Activated CD8-positive, alpha-beta memory T cell treated with anti-CD3 and anti-CD28 coated beads, Interleukin-2, amount 10 ng/mL, durations not matched to agents 7 days and 5 days (primary cell): ENCODE measurements at places on chromosomes 1 and 21. TPM values are rescaled to one million over a fixed set of nuclear protein-coding genes. Genes with fewer than 3 reads are reported as not detected.

DNA sequence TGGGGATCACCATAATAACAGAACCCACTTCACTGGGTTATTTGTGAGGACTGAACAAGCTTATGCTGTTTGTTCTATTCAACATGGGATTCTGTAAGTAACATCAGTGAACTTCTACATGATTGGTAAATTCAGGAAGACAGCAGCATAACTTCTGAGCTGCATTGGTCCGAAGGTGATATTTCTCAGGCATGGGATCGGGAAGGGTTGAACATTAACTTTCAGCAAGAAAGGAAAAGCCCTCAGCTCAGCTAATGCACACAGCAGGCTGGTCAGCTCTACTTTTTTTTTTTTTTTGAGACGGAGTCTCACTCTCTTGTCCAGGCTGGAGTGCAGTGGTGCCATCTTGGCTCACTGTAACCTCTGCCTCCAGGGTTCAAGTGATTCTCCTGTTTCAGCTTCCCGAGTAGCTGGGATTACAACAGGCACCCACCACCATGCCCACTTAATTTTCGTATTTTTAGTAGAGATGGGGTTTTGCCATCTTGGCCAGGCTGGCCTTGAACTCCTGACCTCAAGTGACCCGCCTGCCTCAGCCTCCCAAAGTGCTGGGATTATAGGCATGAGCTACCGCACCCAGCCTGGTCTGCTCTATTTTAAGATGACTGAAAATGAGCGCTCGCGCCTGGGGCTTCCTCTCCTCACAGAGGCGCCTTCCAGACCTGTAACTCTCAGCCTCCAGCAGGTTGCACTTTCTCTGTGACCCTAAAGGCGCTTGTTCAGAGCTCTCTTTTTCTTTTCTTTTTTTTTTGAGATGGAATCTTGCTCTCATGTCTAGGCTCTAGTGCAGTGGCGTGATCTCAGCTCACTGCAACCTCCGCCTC is 42.2 kb downstream of the ECE1 start:
- H3K4me1 ChIP-seq, result no peaks in the 10 kb centered on the region
- H3K36me3 ChIP-seq, result peaks cover 30% of the 10 kb centered on the region
- H3K4me3 ChIP-seq, result no peak overlapping the region
- no peaks in the 10 kb centered on the region for H3K27me3 ChIP-seq
- DNase-seq, result no peak
- H3K27ac ChIP-seq, result no peak overlapping the region

- no peaks in the 10 kb centered on the region for H3K27me3 ChIP-seq
- no peak overlapping the region for H3K27ac ChIP-seq
- no peak for DNase-seq
- H3K36me3 ChIP-seq, result no peaks in the 10 kb centered on the region
Observed at GRCh38 chr1:164682570-164682969, 123.6 kb downstream of the PBX1 start.

DNA sequence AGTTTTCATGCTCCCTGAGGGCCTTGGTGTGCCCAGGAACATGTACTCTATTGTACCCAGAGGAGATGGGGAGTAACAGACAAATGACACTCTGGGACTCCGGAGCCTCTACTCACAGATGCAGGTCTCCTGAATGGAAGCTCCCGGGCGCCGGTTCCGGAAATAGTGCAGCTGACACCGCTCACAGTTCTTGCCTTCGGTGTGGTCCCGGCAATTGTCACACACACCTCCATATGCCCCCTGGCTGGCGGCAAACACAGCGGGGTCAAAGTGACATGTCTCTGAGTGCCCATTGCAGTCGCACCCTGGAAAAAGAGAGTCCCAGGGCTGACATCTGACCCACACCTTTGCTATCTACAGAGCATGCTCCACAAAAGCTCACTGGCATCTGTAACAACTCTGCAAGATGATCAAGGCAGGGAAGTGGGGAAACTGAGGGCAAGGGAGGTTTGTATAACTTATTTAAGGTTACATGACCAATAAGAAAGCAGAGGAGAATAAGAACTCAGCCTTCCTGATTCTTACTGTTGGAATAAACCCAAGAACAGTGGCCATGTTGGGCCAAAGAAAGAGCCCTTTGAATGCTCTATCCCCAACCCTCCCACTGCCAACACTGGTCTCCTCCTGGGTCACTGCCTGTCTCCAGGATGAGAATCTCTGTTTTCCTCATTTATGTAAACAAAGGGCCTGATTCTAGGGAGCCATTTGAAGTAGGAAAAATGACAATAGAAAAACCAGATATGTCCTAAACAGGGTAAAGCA is 22.4 kb downstream of the LAMB3 start:
- no peak for DNase-seq
- H3K27ac ChIP-seq, result no peak overlapping the region
- no peaks in the 10 kb centered on the region for H3K36me3 ChIP-seq
- H3K27me3 ChIP-seq, result no peaks in the 10 kb centered on the region
- peaks cover 2% of the 10 kb centered on the region for H3K4me1 ChIP-seq
- no peak overlapping the region for H3K4me3 ChIP-seq

DNA sequence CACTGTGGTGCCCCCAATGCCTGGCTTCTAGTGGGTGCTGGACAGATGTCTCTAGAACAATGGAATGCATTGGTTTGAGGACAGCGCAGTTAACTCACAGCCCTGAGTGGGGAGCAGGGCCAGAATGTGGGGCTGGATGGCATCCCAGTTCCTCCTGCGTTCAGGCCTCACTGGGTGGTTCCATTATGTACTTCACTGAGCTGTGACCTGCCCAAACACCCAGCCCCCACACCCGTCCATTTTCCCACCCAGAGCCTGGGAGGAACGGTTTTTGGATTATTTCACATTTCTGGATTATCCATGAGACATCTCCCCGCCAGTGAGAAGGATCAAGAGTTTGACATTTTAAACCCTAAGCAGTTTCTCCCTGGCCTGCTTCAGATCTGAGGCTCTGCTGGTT is 55.3 kb upstream of the WASF2 start:
- H3K4me1 ChIP-seq, result peaks cover 4% of the 10 kb centered on the region
- H3K4me3 ChIP-seq, result no peak overlapping the region
- no peak overlapping the region for H3K27ac ChIP-seq

- H3K4me3 ChIP-seq, result no peak overlapping the region
- peaks cover 15% of the 10 kb centered on the region for H3K36me3 ChIP-seq
- peak overlapping the region; percentile 47 for H3K27ac ChIP-seq
- DNase-seq, result no peak
- H3K4me1 ChIP-seq, result peaks cover 75% of the 10 kb centered on the region
Observed at GRCh38 chr1:116794804-116795481, 40.7 kb downstream of the CD2 start.

- H3K36me3 ChIP-seq, result no peaks in the 10 kb centered on the region
- H3K4me3 ChIP-seq, result no peak overlapping the region
- no peak for DNase-seq
- no peak overlapping the region for H3K27ac ChIP-seq
- no peaks in the 10 kb centered on the region for H3K27me3 ChIP-seq
- H3K4me1 ChIP-seq, result no peaks in the 10 kb centered on the region
Observed at GRCh38 chr1:115400891-115401290, 62.8 kb upstream of the NGF start.

- H3K36me3 ChIP-seq, result no peaks in the 10 kb centered on the region
- DNase-seq, result no peak
- no peaks in the 10 kb centered on the region for H3K4me1 ChIP-seq
Observed at GRCh38 chr1:65681096-65681495, 111.6 kb upstream of the PDE4B start.

DNA sequence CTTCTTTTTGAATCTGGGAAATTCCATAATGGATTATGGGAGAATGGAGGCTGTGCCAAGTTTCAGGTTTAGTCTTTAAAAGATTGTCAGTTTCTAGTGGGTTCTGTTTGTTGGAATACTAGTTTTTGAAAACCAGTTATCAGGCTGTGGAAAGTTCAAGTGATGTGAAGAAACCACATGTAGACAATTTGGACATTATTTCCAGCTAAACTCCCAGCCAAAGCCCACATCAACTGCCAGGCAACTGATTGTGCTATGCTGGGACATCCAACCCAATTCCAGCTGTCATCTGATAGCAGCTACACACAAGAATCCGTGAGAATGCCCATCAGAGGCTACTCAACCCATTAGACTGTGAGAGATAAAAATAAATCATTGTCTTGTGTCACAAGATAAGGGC is 546.1 kb upstream of the ADAMTS5 start:
- no peaks in the 10 kb centered on the region for H3K27me3 ChIP-seq
- H3K4me1 ChIP-seq, result no peaks in the 10 kb centered on the region
- H3K36me3 ChIP-seq, result no peaks in the 10 kb centered on the region
- no peak for DNase-seq
- H3K27ac ChIP-seq, result no peak overlapping the region
- no peak overlapping the region for H3K4me3 ChIP-seq

- no peak overlapping the region for H3K4me3 ChIP-seq
- peaks cover 7% of the 10 kb centered on the region for H3K27me3 ChIP-seq
- DNase-seq, result no peak
- H3K36me3 ChIP-seq, result no peaks in the 10 kb centered on the region
- peaks cover 9% of the 10 kb centered on the region for H3K4me1 ChIP-seq
Observed at GRCh38 chr1:16127676-16128337, 28.1 kb downstream of the EPHA2 start.

DNA sequence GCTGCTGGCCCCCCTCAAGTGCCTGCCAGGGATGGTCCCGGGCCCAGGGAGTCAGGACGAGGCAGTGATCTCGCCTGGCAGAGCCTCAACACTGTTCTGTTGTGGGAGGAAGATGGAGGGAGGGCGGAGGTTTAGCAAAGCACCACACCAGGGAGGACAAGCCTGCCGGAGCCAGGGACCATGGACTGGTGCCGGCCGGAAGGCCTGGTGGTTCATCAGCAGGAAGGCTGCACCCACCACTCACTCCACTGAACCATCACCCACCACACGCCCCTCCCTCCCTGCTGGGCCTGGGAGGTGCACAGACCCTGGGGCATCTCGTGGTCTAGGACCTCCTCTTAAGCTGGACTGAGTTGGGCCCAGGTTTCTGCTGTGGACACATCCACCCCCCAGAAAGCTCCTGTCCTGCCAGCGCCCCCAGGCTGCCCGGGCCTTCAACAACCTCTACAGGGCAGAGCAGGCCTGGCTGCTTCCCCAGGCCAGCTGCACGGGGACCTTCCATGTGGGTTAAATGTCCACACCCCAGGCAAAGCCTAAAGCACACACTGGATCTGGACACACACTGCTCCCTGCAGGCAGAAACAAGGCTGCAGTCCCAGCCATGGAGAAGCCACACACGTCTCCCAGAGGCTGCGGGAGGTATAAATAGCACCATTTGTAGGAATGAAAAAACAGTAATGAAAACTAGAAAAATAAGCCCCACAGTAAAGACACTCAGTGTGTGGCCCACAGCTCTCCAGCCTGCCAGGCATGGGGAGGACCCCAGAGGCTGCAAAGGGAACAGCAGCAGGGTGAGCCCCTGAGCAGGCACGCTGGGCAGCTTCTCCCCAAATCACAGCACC is 10.4 kb upstream of the TMEM240 start:
- no peaks in the 10 kb centered on the region for H3K27me3 ChIP-seq
- no peak overlapping the region for H3K4me3 ChIP-seq
- DNase-seq, result no peak
- H3K36me3 ChIP-seq, result peaks cover 2% of the 10 kb centered on the region
- H3K27ac ChIP-seq, result no peak overlapping the region

The AKT3 gene
- 42.6 TPM for total RNA-seq

The PKNOX1 gene
- total RNA-seq, result 31.3 TPM

GRCh38 chr1:31954607-31955283 is 16.6 kb upstream of the PTP4A2 start:
- no peak for DNase-seq
- H3K27ac ChIP-seq, result peak overlapping the region; percentile 56
- no peak overlapping the region for H3K4me3 ChIP-seq
- H3K27me3 ChIP-seq, result no peaks in the 10 kb centered on the region
- peaks cover 78% of the 10 kb centered on the region for H3K4me1 ChIP-seq

GRCh38 chr1:178962853-178963711 is 62.6 kb upstream of the FAM20B start:
- no peak for DNase-seq
- no peaks in the 10 kb centered on the region for H3K36me3 ChIP-seq
- no peak overlapping the region for H3K4me3 ChIP-seq
- H3K4me1 ChIP-seq, result no peaks in the 10 kb centered on the region
- H3K27ac ChIP-seq, result no peak overlapping the region

- no peaks in the 10 kb centered on the region for H3K4me1 ChIP-seq
- H3K27ac ChIP-seq, result no peak overlapping the region
- no peak overlapping the region for H3K4me3 ChIP-seq
- H3K27me3 ChIP-seq, result peaks cover 5% of the 10 kb centered on the region
- no peak for DNase-seq
Observed at GRCh38 chr1:46903481-46903880, 37.8 kb downstream of the CYP4A11 start.

DNA sequence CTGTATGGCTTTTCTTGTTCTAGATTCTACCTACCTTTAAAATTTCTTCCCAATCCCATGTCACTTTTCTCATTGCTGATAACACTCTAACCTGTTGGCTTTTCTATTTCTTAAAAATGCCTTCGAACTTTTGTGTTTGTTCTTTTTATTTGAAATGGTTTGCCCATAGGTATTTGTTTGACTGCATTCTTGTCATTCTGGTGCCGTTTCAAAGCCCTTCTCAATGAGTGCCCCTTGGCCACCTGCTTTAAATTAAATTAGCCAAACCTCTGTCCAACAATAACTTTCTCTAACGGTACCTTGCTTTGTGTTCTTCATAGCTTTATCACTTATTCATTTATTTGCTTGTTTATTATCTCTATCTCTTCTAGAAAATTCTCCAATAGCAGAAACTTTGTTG is 38.9 kb downstream of the KCTD3 start:
- H3K27ac ChIP-seq, result no peak overlapping the region
- no peak for DNase-seq
- H3K4me3 ChIP-seq, result no peak overlapping the region

DNA sequence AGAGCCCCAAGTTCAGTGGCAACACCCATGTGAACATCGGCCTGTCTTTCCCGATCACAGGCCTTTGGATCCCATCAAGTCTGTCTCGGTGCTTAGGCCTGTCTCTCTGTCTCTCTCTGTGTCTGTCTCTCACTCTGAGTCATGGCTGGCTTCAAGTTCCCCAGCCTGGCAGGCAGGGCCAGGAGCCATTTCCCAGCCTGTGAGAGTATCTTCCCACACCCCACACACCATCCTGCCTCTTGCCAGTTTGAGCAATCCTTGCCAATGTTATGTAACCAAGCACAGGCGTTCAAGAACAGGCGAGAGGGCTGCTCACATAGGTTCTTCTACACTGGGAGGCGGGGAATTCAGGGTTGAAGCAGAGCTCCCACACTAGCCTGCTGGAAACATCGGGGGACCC is 70.0 kb upstream of the TMEM51 start:
- H3K4me3 ChIP-seq, result no peak overlapping the region
- H3K27me3 ChIP-seq, result peaks cover 5% of the 10 kb centered on the region
- DNase-seq, result no peak

DNA sequence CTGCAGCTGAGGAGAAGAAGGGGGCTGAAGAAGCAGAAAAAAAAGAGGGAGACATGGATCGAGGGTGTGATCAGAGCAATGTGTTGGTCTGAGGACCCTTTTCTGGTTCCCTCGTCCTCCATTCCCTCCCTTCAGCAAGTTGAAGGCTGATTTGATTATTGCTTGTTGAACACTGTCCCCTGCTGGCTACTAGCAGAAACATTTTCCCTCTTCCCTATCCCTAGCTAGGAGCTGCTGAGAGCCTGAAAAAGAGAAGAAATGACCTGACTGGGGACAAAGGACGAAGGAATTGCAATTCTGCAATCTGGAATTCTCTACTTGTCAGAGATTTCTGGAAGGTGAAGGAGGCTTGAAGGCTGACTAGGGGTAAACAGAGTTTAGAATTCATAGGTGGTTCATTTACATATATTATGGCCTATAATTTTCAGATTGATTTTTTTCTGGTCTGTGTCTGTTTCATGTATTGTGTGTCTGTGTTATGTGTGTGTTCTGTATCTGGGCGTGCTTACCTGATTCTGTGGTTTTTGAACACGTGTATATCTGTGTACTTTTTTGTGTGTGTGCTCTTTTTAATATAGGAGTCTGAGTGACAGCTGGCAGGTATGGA is 9.8 kb downstream of the NHLH1 start:
- H3K27me3 ChIP-seq, result peaks cover 4% of the 10 kb centered on the region
- H3K4me1 ChIP-seq, result peaks cover 13% of the 10 kb centered on the region
- no peak overlapping the region for H3K27ac ChIP-seq

- H3K36me3 ChIP-seq, result peaks cover 14% of the 10 kb centered on the region
- no peak overlapping the region for H3K4me3 ChIP-seq
- no peak for DNase-seq
Observed at GRCh38 chr1:115655306-115655663, 13.5 kb downstream of the VANGL1 start.
